Stimulated activated CD4-positive, alpha-beta T cell treated with anti-CD3 and anti-CD28 coated beads, Interleukin-4, amount 100 ng/mL, for 4 hours (primary cell): ENCODE measurements at places on chromosomes 7 and 10.

- no peak for DNase-seq
Observed at GRCh38 chr10:60110739-60111138, 204.4 kb upstream of the CCDC6 start.

GRCh38 chr10:133157662-133158436, 2.2 kb upstream of the KNDC1 start:
- DNase-seq: no peak

GRCh38 chr10:112996462-112996861, 46.4 kb downstream of the TCF7L2 start:
- DNase-seq: no peak

DNA sequence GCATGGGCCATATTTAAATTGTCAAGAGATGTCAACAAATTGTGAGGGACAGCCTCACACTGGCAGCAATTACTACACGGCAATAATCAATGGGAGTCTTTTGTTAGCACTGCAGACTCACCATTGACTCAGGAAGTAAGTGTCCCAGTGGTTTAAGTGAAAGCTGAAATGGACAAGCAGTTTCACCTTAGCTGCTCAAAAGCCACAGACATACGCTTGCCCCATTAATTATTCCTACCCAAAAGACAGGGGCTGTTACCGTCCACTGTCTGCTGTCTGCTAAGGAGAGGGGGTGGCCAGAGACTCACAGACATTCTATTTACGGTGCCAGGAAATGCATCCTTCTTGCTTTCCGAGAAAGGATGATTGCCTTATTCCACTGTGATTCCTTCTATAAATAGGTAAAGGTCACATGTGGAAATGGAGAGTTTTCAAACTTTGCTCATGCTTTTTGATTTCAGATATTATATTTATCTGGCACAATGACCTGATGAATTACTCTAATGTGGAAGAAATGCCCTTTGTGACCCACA, 309.7 kb upstream of the NFE2L3 start:
- DNase-seq: no peak

DNA sequence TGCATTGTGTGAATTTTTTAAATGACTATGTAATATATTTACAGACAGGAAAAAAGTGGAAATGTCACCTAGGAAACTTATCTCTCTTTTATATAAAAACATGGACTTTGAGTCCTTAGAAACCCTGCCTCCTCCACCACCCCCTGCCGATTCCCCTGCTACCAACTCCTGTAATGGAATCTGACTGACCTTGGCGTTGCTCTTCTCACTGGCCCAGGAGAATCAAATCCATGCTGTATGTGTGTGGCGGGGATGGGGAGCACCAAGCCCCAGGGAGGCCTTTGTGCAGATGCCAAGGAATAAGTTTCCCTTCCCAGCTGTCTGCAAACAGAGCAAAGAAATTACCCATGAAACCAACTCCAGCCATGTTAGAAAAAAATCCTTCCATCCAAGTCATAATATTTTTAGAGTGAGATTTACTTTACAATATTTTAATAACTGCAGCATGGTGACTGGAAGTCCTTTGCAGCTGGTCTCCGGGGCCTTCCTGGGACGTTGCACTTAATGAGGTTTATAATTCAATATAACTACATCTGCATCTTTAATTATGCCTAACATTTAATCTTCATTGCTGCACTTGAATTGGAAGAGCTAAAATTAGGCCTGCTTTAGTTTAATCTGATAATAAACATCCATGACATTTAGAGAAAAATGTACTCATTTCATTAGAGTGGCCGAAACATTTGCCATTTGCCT, 111.4 kb upstream of the CACUL1 start:
- no peak for DNase-seq

DNA sequence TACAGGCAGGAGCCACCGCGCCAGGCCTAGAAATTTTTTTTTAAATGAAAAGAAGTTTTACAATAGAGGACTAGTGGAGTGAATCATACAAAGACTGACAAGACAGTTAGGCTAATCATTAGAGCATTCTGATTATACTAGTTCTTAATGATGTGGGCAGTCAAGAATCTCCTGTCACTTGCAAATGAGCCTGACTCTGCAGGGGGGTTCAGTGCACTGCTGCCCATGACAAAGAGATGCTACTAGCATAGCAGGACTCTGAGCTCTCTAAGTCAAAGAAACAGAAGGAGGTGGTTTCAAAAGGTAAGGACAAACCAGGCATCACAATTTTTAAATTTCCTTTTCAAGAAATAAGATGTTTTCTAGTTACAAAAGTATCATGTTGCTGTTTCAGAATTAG, 59.0 kb downstream of the CCDC6 start:
- no peak for DNase-seq

DNA sequence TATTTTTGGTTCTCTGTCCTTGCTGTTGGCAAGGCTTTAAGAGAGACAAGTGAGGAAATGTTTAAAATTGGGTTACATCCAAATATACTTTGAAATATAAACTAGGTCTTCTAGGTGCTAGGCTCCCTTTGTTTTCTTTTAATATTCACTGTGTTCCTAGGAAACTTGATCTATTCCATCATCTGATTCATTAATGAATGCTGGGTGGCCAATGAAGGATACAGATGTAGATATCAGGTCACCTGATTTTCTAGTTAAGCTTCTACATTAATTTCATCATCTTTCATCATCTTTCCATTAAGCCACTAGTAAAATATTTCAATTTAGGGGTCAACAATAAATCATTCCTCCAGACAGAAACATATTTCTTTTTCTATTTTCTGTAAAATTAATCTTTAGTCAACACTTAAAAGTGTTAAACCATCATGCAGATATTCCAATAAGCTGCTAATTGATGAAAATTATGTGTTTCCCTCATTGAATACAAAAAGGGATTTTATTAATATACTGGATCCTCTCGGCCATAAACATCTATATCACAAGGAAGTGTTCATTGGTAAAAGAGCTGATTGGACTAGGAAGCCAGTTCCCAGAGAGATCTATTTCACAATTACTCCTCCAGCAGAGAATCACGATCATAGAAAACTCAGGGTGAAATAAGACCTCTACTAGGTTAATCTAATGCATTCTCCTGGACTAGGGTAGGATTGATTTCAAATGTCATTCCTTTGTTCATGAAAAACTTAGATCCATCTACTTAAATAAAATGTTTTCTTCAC, 14.7 kb downstream of the HGF start:
- no peak for DNase-seq

DNA sequence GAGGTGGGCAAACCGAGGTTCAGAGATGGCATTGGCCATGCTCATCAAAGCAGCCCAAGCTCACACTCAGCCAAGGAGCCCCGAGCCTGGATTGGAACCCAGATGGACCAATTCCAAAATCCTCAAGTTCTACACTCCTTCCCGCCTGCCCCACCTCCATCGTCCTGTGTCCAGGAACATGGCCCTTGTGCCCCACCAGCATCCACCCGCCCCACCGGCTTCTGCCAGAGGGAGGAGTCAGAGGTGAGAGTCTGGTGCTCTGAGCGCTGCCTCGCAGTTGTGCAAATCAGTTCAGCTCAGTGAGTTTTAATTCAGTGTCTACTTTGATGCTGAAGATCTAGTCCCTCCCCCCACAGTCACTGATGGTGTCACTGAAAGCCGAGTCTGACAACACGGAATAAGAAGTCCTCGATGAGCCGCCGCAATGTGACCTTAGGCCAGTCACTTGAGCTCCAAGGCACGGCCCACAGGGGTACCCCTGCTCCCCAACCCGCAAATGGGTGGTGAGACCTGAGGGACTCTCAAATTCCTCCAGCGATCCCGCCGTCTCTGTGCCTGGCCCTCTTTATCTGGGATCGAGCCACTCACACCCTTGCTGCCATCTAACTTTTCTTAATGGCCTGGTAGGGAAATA, 26.3 kb downstream of the PRKAG2 start:
- DNase-seq: no peak

- no peak for DNase-seq
Observed at GRCh38 chr10:43419997-43420368, 11.0 kb upstream of the HNRNPF start.

- DNase-seq: no peak
Observed at GRCh38 chr7:130127821-130128317, 57.5 kb downstream of the KLHDC10 start.

GRCh38 chr7:158534598-158534997, 53.0 kb downstream of the PTPRN2 start:
- no peak for DNase-seq

- no peak for DNase-seq
Observed at GRCh38 chr7:152857272-152857671, 97.7 kb downstream of the ACTR3B start.

GRCh38 chr7:2978408-2978807, 65.3 kb downstream of the CARD11 start:
- peak; percentile 88 for DNase-seq

DNA sequence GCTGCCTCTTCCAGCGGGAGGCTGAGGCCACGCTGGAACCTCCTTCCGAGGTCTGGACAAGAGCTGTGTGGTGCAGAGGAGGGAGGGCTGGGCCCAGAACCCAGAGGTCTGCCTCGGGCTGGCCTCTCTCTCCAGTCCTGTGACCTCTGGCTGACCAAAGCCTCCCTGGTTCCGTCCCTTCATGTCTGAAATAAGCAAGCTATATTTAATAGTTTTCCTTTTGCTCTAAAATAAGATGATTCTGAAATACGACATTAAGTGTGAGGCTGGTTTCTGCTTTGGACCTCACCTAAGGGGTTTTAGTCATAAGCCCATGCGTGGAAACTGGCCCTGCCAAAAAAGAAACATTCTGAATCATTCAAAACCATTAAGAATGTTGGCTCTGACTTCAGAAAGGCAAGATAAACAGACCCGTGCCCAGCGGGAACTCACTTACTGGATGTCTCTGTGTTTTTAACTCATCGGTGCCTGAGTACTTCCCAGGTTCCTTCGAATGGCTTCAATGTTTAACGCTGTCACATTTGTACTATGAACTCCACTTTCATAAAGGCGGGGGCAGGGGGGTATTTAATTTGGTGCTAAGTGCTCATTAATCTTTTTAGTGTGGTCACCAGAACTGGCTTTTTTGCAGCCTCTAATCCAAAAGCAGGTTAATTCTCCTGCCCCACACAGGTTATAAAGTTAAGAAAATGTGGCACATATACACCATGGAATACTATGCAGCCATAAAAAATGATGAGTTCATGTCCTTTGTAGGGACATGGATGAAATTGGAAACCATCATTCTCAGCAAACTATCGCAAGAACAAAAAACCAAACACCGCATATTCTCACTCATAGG, 157.5 kb upstream of the KLF14 start:
- no peak for DNase-seq

DNA sequence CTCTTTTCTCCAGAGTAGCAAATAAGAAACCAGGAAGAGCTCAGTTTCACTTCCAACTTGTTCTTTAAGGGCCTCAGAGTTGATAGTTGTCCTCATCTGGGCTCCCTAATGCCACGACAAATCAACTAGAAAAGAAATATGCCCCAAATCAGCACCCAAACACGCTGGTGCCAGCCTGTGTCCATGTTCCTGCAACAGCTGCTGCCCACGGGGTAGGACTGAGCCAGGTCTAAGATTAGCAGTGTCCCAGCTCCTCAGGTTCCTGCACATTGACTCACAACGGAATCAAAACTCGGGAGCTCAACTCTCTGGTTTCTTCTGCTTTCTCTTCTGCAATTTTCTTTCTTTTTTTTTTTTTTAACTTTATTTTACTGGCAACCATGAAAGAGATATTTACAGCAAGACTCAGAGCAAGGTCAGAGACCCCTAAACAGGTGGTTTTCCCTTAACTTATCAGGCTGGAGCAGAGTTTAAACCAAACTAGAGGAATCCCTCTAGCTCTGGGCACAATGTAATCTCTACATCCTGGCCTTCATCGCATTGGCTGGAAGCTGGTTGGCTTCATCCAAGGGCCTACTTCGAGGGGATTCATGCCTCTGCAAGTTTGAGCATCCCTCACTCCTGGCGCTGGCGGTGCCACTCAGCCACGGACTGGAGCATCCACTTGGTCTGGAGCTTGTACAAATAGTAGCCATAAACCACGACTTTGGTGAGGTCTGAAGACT, 126.1 kb downstream of the PFKFB3 start:
- no peak for DNase-seq

- no peak for DNase-seq
Observed at GRCh38 chr7:55903985-55904759, 16.9 kb downstream of the ZNF713 start.

- no peak for DNase-seq
Observed at GRCh38 chr10:21285742-21286331, 239.6 kb downstream of the SKIDA1 start.

- DNase-seq: no peak
Observed at GRCh38 chr7:104552102-104552501, 223.7 kb downstream of the LHFPL3 start.

DNA sequence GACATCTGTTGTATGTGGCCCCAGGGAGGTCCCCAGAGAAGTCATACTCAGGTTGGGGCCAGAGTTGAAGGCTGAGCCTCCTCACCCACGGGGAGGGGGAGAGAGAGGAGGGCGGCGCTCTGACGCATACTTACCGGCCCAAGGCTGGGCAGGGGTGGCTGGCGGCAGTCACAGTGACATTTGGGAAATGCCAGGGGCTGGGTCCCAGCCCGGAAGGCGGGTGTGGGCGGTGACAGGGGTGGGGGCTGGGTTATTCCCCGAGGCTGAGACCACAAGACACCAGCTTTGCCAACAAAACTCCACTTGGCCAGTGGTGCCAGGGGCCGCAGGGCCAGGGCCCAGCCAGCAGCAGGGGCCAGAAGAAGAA, 41.1 kb downstream of the RASGEF1A start:
- DNase-seq: peak; percentile 25
